Stimulated activated CD4-positive, alpha-beta T cell treated with anti-CD3 and anti-CD28 coated beads, Interleukin-15, amount 100 ng/mL, for 48 hours (primary cell): ENCODE measurements at places on chromosomes 16 and 17.

DNA sequence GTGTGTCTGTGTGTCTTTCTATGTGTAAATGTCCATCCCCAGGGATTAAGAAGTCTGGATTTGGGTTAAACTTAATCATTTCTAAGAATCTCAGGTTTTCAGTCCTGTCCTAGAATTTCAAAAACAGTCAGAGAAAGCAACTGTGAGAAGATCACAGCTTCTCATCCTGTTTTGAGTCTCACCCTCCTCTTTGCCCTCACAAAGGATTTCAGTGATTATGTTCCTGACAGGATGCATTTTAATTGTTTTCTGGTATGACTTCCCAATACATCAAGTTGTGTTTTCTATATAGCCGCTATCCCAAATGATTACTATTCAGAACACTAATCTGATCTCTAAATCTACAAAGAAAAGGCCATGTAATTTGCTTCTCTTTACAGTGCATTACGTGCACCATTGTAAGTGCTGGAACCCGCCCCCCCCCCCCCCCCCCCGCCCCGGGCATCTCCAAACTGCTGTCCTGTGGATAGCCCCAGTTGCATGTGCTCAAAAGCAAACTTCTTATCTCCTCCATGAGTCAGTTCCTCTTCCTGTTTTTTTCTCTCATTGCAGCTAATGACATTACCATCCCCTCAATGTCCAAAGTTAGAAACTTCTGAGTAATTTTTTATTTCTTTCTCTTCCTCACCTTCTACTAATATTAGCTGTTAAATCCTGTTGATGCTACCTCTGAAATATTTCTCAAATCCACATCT, 73.9 kb downstream of the CDH13 start:
- DNase-seq, result no peak

DNA sequence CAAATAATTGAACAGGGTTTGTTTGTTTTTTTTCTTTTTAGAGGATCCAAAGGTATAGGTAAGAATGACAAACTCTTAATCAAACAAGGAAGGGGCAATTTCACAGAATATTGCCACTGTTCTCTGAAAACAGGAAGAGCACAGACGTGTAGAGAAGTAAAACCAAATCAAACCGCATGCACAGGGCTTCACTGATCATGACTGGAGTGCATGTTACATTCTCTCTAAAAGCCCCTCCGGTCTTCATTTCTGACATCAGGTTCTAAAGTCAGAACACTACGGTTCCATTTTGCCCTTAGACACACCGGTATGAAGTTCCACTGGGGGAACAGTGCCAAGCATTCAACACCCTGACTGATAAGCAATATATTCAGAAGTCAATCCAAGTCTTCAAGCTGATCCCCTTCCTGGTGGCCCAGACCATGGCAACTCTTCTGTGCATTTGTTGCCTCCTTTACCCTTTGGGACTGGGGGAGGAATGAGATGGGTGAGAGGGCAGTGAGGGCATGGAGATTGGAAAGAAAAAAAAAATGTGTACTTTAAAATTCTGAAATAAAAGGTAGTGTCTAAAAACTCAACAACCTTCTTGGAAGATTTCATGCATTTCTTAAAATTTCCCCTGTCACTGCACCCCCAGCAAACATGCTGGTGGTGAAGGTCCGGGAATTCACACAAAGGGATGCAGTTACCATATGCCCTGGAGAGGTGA, 1.4 kb downstream of the MMD start:
- DNase-seq, result no peak

DNA sequence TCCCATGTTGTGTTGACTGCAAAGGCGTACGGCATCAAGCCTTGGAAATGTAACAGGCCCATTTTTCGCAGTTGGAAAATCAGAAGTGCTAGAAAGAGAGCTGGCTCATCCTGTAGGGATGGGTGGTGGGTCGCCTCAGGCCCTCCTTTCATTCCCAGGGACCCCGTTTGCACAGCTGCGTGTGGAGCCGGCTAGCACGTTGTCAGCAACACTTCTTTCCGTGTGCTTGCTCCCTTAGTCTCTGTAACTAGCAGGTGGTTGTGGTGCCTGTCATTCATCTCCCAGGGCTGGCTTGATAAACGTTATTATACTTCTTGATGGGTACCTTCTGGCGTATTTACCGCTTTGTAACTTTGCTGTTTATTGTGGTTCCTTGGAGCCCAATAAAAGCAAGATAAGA, 239.0 kb upstream of the CACNG5 start:
- DNase-seq, result no peak

- DNase-seq, result no peak
Observed at GRCh38 chr16:50939356-50939755, 197.5 kb downstream of the CYLD start.

DNA sequence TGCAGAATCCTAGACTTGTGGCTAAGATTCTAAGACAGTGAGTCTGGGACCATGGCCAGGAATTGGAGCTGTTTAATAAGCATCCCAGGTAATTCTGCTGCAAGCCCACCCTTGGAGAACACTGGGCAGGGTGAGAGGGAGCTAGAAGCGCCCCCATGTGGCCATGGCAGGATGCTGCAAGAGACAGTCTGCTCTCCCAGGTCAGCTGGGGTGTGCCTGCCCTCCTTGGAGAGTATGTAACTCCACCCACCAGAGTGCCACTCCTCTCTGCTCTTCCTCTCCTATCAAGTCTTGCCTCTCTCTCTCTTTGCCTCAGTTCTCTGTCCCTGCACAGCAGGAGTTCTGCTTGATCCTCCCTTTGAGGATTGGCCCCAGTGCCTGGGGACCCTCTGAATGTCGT, 14.9 kb downstream of the RCVRN start:
- no peak for DNase-seq

DNA sequence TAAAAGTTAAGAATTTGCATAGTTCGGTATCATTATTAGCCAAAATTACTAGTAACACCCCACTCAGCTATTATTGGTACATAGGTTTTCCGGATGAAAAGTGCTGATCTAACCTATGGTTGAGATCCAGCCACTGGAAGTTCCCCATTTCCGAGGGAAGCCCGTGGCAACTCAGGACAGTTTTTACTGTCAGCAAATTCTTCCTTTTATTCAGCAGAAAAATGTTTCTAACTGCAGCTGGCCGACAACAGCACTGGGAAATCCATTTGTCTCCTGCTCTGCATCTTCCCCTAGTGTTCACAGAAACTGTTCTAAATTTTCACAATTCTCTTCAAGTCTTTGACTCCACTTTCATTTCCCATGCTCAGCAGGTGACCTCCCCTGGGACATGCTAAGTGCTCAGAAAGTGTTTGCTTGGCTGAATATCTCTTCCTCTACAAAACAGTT, 15.5 kb upstream of the MMD start:
- DNase-seq, result no peak

DNA sequence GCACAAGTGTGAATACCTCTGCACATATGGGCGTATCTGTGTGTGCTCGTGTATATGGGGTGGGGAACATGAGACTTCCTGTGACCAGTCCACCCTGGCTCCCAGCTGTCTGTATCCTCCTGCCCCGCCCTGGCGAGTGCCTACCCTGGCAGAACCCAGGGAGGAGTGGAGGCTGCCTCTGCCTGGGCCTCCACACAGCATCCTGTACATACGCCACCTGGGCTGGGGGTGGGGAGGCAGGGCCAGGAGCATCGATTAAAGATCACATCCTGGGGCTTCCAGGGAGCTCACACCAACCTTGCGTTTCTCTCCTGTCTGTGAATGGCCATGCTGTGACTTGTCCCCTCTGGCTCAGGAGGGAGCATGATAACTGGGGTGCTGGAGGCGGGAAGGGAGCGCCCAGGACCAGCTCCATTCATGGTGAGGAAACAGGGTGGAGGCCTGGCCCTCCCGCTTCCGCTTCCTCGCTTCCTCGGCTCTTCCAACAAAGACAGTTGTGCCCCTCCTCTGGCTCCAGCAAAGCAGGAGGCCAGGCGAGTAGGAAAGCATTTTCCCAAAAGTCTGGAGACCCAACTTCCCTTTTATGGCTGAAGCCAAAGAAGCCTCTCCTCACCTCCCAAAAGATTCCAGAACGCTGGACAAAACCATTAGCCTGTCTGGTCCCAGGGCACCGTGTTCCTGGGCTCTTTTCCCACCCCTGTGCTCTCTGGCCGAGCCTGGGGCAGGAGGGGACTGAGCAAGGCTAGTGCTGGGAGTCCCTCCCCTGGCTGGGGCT, 22.9 kb downstream of the ADAM11 start:
- no peak for DNase-seq
